Fibroblast of skin of back (primary cell): ENCODE measurements at places on chromosomes 6 and 20.

GRCh38 chr6:147859071-147859470 lies 350.6 kb downstream of the SAMD5 start:
- DNase-seq, result peak; percentile 16

DNA sequence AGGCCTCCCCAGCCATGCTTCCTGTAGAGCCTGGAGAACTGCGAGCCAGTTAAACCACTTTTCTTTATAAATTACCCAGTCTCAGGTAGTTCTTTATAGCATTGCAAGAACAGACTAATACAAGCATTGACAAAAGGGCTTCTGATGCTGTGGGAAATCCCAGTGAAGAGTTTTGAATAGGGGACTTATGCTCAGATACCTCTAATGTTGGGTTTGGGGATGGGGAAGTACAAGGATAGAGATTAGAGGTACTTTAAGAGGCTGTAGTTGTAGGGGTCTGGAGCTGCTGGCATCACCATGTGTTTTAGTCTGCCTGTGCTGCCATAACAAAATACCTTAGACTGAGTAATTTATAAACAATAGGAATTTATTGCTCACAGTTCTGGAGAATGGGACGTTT lies 8.8 kb downstream of the SLX4IP start:
- no peak for DNase-seq

DNA sequence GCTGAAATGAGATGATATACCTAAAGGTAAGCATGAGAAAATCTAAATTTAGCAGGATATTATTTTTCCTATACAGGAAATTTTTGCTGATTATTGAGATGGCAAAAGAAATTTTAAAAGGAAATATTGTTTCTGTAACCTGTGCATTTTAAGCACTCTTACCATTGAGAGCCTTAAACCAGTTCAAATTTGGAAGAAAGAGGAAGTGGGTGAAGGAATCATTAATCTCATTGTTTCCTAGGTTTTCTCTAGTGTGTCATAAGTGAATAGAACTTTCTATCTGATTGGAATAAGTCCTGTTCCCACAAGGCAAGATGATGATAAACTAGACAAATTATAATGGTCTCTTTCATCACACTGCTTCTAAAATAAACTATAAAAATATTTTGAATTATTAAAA lies 22.4 kb upstream of the FKBP1C start:
- DNase-seq, result no peak

DNA sequence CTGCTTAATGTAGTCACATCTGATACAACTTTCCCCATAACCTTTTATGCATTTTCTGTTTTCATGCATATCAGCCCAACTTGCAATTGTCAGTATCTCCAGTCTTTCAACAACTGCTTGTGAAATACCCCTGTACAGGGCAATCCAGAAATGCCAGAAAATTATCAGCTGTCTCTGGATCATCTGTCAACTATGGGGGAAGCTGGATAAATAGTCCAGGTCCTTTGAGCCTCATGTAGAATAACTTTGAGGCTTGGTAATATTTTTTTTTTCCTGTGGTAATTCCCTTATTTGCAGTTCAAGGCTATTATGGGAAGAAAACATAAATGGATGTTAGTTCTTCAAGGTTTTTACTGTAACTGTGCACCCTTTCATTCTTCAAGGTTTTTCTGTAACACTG lies 6.2 kb downstream of the DEFB125 start:
- no peak for DNase-seq

DNA sequence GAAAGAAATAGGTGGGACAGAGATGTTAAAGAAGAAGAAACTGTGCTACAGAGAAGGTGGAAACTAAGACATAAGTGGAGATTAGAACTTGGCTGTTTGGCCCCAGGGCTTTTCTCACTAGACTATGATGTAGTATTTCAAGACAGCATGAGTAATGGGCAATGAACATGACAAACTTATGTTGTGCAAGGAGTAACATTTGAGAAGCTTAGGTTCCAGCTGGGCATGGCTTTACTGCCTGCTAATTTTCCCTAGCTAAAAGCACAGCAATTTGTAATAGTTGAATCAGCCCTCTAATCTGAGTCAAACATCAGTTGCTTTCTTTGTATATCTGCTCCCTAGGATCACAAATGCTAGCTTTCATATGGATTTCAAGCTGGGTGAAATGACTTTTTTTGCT lies 294.3 kb upstream of the BMP2 start:
- DNase-seq, result peak; percentile 12

DNA sequence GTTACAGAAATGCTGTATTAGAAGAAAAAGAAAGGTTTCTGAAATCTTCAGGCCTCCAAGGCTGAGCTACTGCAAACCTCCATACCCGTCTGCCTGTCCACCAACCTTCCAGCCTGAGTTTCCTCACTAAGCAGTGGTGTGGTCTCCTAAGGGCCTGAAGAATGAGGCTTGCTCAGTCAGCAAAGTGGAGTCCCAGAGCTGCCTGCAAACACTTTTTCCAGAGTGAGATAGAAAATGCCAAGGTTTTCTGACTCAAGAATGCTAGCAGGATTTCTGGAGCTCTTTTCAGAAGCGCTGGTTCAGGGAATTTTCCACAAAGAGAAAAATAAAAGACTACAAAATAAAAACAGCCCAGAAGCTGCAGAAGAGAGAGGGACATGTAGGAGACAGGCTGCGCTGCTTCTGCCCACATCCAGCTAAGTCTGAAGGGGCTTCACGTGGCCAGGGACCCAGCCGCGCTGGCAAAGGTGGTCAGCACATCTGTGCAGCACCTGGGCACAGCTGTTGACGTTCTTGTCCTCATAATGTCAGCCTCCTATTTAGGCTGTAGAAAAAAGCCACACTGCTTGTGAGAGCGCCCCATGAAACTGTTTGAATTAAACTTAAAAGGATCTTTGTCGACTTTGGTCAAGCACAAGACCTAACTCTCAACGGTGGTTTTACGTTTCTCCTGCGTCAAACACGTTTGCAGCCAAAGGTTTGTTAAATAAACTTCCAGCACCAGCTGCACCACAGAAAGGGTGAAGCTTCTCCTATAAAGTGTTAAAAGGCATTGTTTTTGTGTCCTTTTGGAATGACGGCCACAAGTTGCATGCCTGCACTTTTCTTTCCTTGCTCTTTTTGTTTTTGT lies 209.0 kb downstream of the THBS2 start:
- DNase-seq, result peak; percentile 14

DNA sequence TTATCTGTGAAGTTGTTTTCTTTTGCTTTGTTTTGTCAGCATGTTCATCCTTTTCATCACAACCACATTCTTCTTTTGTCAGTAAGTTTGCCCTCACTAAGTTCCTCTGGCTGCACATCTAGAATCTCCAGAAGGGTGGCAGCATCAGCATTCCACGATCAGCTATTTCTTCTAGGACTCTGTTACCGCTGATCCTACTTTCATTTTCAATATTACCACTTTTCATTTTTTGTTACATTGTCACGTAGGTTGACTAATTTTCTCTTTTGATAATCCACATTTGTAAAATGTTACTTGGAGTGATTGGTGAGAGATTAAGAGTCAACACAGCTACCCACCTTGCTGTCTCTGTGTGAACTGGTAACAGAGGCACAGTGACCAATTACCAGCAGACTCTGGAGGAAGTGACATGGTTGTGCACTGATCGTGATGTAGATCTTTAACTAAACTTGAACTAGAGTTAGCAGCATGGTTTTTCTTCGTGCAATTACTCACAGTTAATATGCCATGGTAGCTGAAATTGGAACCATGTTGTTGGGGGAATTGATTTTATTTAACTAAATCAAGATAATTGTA lies 307.9 kb upstream of the SLC35B3 start:
- no peak for DNase-seq
